ENCODE measurements at places on chromosomes 4 and X.

- peak; percentile 78 for DNase-seq
Observed at GRCh38 chrX:119516157-119516702, 48.0 kb downstream of the SLC25A5 start.

DNA sequence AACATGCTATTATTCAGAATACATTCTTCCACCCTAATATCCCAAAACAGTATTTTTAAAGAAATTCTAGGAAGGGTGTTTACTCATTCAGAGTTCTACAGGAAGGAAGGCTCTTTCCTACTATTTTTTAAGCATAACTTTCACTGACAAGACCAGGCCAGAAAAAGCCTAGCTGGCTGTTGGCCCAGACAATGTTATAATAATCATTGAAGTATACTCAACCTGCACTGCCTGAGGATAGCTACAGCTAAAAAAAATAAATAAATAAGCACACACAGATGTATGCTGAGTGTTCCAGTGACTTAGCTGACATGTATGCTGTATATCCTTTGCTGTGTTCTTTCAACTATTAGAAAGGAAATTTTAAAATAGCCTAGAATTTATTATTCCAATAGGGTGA is 145.8 kb upstream of the SPRY1 start:
- no peak for DNase-seq

DNA sequence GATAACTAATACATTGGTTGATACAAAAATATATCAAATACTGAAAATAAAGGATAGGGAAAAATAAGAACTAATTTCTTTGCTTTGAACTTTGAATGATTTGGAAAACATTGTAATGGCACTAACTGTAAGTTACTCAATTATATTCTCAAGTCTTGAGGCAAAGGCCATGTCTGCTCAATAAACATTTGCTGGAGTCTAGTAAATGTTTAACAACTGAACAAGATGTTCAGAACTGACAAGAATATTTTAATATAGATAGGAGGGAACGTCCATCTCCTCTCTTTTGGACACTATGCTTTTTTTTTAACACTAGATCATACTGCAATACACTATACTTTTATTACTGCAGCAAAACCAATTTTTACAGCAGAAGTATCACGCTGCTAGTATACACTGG is 76.2 kb downstream of the PRSS12 start:
- no peak for DNase-seq

DNA sequence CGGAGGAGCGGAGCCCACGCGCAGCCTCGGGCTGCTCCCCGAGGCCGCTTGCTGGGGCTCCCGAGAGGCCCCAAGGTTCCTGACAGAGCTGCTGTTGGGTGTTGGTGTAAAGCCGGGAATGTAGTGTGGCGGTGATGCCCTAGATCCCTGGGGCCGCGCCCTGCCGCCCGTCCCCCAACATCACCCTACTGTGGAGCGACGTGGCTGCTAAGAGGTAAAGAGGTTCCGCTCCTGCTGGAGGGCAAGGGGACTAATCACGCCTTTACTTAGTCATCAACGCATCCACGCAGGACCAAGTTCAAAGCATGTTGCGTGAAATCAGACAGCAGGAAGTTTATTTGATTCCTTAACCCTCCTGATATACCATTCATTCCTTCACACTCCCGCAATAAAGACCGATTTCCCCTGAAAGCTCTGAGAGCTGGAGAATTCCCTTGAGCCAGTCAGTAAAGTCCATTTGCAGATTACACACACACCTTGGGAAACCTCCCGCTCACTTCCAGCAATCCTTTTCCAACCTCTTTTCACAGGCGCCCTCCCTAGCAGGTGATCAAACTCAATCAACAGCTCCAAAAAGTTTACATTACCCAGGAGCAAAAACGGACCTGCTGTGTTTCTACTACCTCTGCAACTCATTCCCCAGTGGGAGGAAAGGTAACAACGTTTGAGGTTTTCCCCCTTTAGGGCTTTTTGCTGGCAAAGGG is 579 bp upstream of the GABRA2 start:
- DNase-seq, result peak; percentile 8

DNA sequence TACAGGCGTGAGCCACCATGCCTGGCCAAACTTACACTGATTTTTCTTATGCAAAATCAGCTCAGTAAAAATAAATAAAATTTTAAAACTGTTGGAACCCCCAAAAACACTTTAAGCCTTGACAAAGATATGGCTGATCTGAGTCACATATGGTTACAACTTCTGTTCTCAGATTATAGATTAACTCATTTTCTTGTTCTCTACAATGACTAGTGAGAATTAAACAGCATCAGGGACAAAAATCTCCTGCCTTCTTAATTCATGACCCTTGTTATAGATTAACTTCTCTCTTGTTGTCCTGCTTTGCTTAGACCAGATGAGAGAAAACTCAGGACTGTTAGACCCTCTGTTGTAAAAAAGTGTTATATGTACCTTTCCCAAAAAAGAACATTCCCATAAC is 24.2 kb upstream of the EXOC1L start:
- no peak for DNase-seq

DNA sequence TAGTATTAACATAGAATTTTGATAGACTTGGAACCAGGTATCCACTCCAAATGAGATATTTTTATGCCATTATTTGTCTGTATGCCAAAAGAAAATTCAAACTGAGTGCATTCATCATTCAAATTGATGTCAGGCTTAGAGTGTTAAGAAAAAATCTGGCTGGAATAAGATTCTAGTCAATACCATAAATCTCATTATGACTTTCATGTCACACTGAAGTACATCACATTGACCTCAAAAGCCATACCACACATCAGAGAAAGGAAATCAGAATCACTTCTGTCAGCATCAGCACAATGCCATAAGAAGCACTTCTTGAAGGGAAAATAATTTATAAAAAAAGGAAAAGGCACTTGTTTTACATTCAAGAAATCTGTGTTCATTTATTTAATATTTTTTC is 119.0 kb upstream of the BMP3 start:
- DNase-seq, result no peak

GRCh38 chr4:39785083-39785482 is 87.1 kb downstream of the UBE2K start:
- no peak for DNase-seq

DNA sequence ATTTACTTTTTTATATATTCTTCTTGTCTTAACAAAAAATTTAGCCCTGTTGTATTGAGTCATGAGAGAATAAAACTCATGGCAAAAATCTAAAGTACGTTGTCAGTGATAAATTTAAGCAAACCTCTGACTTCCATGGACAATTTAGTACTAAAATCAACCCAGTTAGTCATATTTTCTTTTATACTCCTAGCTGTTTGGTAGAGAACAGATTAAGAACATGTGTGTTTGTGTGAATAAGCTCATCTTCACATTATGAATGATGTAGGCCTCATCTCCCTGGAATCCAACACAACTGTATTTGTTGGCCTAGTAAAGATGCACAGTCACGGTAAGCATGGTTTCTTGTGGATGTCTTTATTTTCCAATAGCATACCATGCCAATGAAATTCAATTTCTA is 40.8 kb upstream of the FAM47B start:
- no peak for DNase-seq

Measured in NCI-H2081 (cell line).